ENCODE measurements at places on chromosomes 4 and X. TPM values are rescaled to one million over a fixed set of nuclear protein-coding genes. Genes with fewer than 3 reads are reported as not detected.

CD38 gene
- 89.6 TPM for total RNA-seq

DNA sequence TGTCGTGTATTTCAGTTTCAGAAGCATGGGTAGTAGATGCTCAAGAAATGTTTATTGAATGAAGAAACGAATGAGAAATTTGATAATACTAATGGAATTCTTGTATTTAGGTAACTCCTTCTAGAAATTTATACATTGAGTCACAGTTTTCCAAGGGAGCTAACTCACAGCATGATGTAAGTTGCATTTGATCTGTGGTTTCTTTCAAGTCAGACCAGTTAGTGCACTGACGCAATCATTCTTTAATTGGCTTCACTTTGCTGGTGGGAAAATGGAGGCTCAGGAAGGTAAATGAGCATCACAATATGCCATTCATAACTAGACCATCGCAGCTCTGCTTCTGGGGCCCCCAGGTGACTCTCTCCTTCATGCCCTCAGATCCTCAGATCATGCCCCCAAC is 17.3 kb upstream of the CWH43 start:
- no peak for DNase-seq

DNA sequence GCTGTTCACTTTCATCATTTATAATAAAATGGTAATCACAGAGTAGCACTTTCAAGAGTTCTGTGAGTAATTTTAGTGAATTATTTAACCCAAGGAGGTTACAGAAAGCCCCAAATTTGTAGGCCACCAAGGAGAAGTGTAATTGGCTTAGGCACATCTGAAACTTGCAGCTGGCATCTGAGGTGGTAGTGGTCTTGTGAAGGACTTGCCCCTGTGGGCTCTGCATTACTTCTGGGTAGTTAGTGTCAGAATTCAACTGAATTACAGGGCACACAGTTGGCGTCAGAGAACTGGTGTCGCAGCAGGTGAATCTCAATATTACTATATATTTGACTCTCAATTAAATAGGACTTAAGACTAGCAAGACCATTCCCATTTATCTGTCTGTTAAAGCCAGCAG is 36.9 kb downstream of the GPR174 start:
- DNase-seq = no peak

DNA sequence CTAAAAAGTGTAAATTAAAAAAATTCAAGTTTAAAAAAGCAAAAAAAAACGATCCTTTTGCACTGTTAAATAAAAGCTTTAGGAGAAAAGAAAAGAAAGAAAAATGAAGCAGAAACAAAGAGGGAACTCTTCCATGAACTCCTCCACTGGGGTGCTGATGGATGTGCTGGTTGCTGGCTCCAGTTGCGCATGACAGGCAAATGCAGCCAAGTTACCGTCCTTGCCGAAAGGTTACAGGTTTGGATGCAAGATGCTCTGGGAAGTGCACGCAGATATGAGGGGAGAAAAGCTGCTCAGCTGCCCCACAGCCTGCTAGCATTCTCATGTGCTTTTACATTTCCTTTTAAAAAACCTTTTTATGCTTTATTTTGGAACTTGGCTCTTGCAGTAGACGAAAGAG is 58.5 kb downstream of the HADH start:
- DNase-seq = no peak

- DNase-seq = no peak
Observed at GRCh38 chr4:55330241-55330640, 15.8 kb upstream of the SRD5A3 start.
